Immature natural killer cell (primary cell): ENCODE measurements at places on chromosomes 16 and 17. TPM values are rescaled to one million over a fixed set of nuclear protein-coding genes. Genes with fewer than 3 reads are reported as not detected.
A peak's percentile ranks its signal among the peaks of the same experiment; 100 is the strongest.

DNA sequence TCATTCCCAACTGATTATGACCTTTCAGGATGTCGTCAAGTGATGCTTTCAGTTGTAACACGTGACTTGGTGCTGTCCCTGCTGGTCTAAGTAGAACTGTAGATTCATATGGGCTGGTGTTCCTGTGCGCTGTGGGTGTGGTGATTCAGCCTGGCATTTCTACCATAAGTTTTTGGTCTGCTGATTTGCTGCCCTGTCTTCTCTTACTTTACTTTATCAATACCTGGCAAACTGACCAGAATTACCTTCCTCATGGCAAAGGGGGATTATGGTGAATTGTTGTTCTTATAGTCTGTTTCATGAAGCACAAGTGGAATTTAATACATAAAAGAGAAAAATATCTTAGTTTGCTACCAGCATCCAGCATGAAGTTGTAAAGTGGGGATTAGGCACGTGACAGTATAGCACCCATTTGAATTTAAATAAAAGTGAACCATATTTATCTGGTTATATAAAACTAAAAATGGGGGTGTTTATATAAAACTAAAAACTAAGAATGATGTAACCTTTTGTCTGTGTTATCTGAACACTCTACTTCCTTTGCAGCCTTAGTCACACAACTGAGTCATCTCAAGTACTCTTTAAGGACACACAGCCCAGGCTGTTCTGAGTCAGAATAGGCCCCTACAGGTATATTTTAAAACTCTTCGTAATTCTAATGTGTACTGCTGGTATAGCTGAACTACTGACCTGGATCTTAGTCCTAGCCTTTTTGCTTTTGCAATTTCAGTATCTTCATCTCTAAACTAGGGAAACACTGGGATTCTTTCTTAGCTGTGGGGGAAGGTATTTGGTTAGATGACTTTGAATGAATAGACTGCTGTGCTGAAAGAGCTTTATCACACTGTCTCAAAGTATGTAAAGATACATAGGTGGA lies 28.3 kb downstream of the TTC19 start:
- no peak for DNase-seq

DNA sequence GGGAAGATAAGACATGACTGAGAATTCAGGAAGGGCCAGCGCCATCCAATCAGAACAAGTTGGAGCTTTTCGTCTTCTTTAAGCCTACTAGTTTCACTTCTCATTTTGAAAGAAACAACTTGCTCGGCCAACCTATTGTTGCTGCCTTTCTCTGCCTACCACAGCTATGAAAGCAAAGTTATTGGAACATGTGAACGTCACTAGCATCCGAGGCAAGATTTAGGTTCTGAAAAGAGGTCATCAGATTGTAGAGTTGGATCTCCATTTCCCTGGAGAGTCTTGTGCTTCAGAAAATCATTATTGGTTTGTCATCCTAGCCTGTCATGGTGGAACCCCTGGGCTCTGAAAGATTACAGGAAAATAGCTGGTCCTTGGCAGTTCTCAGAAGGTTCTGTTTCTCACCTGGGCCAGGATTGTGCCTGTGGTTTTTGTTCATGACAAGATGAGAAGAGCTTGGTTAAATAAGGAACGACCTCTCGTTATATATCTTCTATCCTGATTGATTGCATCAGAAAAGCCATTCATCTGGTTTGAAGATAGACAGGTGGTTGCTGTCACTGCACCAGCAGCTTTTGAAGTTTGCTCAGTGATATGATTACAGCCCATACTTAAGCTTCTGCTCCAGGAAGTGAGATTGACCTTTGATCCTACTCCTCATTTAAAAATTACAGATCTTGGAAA lies 25.3 kb downstream of the CDH13 start:
- no peak for DNase-seq

GRCh38 chr16:78303946-78304345 lies 204.5 kb downstream of the WWOX start:
- no peak for DNase-seq

- DNase-seq: no peak
Measured at GRCh38 chr17:40614431-40615067, 33.1 kb downstream of the SMARCE1 start.

- no peak for DNase-seq
Measured at GRCh38 chr17:1438593-1439083, 17.4 kb downstream of the CRK start.

GRCh38 chr17:36486204-36487194 lies at the start of gene ZNHIT3:
Gene ZNHIT3, plus strand, starts transcription at chr17:36486681. Its CDS starts 19 bp downstream, at chr17:36486700.
- peak; percentile 87 for DNase-seq

GRCh38 chr17:40266882-40267281 lies 20.8 kb upstream of the CDC6 start:
- no peak for DNase-seq

- DNase-seq: no peak
Measured at GRCh38 chr16:52758473-52758855, 211.5 kb upstream of the TOX3 start.

DNA sequence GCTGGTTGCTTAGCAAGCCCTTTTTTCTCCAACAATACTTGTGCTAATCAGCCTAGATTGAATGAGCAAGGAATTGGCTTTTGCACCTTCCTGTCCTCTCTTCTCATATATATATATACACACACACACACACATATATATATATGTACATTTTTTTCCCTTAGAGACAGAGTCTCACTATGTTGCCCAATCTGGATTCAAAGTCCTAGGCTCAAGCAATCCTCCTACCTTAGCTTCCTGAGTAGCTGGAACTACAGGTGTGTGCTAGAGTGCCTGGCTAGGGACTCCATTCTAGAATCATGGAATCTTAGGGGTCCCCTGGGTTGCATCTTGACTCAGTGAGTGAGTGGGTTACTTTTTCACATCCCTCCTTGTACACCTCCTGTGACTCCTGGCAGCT lies 27.0 kb downstream of the RAI1 start:
- DNase-seq: no peak

DNA sequence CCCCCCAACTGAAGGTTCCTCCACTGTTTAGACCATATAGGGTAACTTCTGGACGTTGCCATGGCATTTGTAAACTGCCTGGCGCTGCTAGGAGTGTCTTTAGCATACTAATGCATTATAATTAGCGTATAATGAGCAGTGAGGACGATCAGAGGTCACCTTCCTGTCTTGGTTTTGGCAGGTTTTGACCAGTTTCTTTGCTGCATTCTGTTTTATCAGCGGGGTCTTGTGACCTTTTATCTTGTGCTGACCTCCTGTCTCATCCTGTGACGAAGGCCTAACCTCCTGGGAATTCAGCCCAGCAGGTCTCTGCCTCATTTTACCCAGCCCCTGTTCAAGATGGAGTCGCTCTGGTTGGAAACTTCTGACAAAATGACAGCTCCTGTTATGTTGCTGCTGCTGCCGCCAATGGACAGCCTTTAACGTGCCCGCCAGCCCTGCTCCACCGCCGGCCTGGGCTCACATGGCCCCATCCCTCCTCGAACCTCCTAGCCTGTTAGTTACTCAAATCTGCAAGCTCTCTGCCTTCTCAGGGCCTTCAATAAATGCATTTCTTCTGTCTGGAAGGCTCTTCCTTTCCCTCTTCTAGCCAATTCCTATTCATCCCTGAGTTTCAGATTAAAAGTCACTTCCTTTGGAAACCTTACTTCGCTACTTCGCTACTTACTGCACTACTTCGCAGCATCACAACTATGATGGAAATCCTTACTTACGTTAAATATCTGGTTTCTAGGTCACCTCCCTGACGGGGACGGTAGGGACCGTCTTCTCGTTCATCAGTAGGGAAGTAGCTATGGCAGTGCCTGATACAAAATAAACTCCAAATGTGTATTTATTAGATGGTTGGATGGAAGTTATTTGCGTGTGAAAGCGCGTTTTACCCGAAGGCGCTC lies 640 bp upstream of the NAGLU start:
- DNase-seq: no peak

DNA sequence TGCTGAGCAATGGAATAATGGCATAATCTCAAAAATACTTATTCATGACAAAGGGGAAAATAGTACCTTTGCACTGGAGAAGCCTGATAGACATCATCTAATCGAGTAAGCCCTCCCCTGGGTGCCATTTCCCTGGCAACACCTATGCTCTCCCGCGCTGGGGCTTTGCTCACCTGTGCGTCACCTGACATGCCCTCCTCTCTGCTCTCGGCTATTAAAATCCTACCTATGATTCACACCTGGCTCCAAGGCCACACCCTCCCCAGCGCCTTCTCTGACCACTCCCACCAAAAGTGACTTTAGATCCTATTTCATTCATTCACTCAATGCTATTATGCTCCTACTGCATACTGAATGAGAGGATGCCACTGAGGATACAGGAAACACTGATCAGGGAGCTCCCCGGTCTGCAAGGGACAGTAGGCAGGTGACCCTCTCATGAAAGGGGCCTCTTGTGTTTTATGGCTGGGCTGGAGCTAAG lies 83.9 kb downstream of the NT5M start:
- no peak for DNase-seq

DNA sequence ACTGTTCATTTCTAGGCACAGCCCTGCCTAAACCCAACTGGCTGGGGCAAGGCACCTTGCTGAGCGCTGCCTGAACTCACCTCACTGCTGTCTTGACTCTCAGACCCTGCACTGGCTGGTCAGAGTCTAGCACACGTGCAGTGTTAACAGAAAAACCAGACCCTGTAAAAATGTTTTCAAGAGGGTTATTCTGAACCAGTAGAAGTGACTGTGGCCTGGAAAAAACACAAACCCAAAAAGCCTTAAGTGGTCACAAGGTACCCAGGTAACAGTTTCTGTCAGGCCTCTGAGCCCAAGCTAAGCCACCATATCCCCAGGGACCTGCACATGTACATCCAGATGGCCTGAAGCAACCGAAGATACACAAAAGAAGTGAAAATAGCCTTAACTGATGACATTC lies 6.1 kb upstream of the EIF4A3 start:
- no peak for DNase-seq

DNA sequence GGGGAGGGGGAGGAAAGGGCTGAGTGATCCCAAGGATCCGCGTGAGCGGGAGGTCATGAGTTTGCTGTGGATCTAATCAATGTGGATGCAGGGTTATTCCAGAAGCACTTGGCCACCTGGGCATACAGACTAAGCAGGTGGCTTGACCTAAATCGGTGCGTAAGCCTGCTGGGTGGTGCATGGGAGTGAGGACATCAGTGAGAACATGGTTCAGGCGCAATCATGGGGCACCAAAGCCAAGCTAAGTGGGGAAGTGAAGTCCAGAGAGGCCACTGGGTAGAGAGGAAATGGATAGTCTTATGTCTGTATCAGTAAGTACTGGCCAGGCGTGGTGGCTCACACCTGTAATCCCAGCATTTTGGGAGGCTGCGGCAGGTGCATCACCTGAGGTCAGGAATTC lies 18.9 kb upstream of the MFSD6L start:
- DNase-seq: no peak

GRCh38 chr16:53611179-53611696 lies 92.4 kb downstream of the RPGRIP1L start:
- DNase-seq: no peak

- no peak for DNase-seq
Measured at GRCh38 chr16:88610080-88610479, 28.3 kb upstream of the IL17C start.

GRCh38 chr17:48296453-48296852 lies 133.6 kb downstream of the SKAP1 start:
- no peak for DNase-seq

DNA sequence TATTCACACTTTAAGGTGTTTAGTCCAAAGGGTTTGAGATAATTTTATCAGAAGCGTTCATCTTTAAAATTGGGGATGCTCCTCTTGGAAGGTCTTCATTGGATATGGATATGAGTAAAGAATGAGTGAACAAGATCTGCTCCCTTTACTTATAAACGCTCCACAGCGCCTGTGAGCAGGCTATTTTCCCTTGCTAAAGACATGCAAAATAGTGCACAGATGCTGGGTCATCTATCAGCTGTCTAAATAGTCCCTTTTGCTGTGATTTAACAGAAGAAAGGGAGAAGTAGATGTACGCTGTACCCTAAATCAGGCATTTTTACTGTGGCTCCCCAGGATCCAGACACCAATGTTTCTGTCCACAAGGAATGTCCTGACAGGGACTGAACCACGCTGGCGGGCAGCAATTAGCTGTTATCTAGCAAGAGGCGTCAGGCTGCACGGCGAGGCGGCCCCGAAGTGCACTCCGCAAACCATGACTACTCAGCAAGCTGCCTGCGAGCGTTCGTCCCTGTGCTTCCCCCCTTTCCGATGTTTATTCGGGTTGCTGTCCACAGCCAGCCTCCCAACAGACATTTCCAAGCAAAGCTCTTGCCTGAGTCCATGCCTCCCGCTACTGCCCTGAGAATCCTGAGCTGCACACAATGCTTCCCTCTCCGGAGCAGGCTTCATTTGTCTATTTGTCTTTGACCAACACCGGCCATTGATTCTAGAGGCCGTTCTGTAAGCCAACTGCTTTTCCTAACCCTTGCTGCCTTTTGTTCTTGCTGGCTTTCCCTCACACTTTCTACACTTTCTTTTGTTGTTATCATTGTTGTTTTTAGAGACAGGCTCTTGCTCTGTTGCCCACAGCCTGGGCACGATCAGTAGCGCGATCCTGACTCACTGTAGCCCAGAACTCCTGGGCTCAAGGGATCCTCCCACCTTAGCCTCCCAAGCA lies 55.7 kb upstream of the CNEP1R1 start:
- DNase-seq: no peak

DNA sequence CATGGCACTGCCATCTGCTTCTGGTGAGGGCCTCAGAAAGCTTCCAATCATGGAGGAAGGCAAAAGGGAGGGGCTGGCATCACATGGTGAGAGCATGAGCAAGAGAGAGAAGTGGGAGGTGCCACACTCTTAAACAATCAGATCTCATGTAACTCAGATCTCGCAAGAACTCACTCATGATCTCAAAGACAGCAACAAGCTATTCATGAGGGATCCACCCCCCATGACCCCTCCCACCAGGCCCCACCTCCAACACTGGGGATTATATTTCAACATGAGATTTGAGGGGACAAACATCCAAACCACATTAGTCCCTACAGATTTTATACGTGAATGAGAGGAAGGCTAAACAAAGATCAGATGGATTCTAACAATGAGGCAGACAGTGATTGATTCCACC lies 8.9 kb upstream of the TMEM132E start:
- DNase-seq: no peak

The DNAH9 gene
- polyA plus RNA-seq: not detected

The PMFBP1 gene
- not detected for polyA plus RNA-seq

The ELMO3 gene
- not detected for polyA plus RNA-seq

The CORO1A gene
- 1,282 TPM for polyA plus RNA-seq

The ZFPM1 gene
- polyA plus RNA-seq: 0.75 TPM
